K562 (cell line): ENCODE measurements at places on chromosomes 12 and 14.

- DNase-seq, result no peak
Measured at GRCh38 chr14:91843437-91843836, 23.9 kb downstream of the TC2N start.

- no peak for DNase-seq
Measured at GRCh38 chr14:23076785-23077408, 18.0 kb downstream of the ACIN1 start.

- peak; percentile 86 for DNase-seq
Measured at GRCh38 chr12:52789637-52790426, 6.1 kb downstream of the KRT3 start.

DNA sequence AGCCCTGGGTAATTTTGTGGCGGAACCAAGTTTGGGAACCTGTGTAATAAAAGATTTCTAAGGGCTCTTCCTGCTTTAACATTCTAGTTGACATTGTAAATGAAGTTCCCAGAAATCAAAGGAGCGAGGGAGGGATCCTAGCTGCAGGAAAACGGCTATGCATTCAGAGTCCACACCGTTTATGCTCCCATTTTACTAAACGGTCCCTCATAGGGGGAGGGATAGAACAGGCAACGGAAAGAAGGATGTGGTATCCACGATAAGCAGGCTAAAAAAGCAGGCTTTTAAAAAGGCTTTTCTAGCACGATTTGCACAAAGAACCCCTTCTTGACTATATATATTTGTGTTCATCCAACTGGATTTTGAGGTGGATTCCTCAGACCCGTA lies 559 bp downstream of the SYNJ2BP start:
- no peak for DNase-seq

- peak; percentile 40 for DNase-seq
Measured at GRCh38 chr14:55580470-55581341, 699 bp downstream of the KTN1 start.

- DNase-seq, result no peak
Measured at GRCh38 chr14:100671386-100671901, 55.2 kb upstream of the DLK1 start.

GRCh38 chr12:108518716-108519496 lies 3.8 kb downstream of the FICD start:
- DNase-seq, result no peak

GRCh38 chr14:77055981-77056380 lies 27.5 kb upstream of the IRF2BPL start:
- no peak for DNase-seq

GRCh38 chr12:128205758-128206157 lies 61.2 kb upstream of the TMEM132C start:
- DNase-seq, result no peak

DNA sequence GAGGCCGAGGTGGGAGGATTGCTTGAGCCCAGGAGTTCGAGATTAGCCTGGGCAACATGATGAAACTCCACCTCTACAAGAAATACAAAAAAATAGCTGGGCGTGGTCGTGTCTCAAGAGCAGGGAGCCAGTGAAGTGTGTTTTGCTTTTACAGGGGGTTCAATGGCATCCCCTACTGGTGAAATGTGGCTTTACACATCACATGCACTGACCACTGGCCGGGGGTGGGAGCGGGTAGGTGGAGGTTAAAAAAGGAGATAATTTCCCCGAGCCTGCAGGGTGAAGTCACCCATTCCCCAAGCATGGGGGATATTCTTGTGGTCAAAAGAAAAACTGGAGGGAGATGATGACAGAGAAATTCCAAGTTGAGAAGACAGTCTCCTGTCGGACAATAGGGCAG lies 63.6 kb upstream of the PWP1 start:
- DNase-seq, result peak; percentile 65

DNA sequence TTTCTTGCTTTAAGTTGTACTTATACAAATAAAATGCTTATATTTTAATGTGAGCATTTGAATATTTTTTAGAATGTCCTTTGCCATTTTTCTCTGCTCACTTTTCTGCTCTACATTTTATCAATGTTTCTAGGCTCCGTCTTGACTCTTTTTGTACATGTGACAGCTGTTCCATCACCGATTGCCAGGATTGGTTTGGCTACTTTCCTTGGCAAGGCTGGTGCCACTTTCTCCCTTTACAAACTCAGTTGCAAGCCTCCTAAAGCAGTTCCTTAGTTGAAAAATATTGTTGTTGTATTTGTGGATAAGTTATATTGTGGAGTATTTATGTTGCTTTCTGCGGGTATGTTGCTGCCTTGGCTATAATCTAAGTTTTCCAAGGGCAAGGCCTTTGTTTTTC lies 63.4 kb downstream of the DACT1 start:
- DNase-seq, result no peak

- DNase-seq, result no peak
Measured at GRCh38 chr12:5499566-5500330, 67.8 kb downstream of the NTF3 start.

DNA sequence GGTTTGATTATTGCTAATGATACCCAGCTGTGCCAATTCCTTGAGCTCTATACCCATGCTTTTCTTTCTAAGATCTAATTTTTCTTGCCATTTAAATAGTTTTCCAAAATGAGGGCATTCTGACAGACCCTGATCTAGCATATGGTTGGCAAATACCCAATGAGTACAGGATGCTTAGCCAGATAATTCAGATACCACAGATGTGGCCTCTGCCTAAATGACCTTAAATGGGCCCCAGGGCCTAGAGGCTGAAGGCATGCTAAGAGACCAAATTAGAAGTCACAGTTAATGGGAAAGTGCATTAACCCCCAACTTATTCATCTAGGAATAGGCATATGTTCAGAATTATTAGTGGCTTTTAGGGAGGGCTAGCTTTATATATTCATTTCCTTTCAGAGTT lies 122.3 kb upstream of the CNOT2 start:
- no peak for DNase-seq

GRCh38 chr14:69710378-69710777 lies 56.6 kb upstream of the SRSF5 start:
- DNase-seq, result no peak

GRCh38 chr12:57229046-57229633 lies 371 bp upstream of the SHMT2 start:
- DNase-seq, result no peak

DNA sequence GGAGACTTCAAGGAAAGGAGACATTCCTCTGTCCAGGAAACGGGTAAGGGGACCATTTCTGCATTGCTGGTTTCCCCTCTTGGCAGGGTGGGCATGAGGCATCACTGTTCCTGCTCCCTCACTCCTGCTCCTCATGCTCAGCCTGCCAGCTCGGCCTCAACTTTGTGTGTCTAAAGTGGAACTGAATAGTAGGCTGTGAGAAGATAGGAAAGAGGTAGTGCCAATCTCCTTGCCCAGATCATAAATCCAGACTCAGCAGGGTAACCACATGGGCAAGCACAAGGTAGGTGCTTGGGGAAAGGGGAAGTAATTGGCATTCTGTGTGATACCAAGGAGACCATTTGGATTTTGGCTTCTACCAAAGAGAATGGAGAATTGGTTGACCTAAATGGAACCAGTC lies 2.6 kb downstream of the LTB4R start:
- no peak for DNase-seq

GRCh38 chr12:58655375-58655774 lies 264.9 kb downstream of the LRIG3 start:
- DNase-seq, result no peak

- no peak for DNase-seq
Measured at GRCh38 chr14:92577321-92577742, 63.8 kb downstream of the RIN3 start.

DNA sequence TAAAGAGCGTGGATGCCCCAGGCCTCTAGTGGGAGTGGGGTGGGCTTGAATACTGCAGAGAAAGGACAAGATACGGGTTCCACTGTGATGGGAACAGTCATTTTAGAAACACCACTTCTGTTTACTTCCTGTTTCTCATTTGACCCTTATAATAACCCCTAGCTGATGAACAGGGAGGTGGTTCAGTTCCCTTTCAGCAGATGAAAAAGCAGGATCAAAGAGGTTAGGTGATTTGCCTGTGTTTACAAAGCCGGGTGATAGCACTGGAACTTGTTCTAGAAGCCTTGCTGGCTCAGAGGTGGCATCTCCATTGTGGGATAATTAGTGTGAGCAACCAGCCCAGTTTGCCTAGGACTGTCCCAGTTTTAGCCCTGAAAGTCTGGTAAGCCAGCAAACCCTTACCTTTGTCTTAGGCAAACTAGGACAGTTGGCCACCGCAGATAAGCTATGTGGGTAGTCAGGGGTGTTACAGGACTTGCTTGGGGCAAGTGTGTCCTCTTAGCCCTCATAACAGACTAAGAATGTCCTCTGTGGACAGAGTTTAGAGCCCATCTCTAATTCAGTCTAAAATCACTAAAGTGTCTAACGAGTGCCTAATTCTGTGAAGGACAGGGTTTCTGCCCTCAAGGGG lies 7.5 kb upstream of the LRP1-AS start:
- no peak for DNase-seq

- no peak for DNase-seq
Measured at GRCh38 chr12:124100572-124101178, 127.7 kb downstream of the ZNF664 start.

DNA sequence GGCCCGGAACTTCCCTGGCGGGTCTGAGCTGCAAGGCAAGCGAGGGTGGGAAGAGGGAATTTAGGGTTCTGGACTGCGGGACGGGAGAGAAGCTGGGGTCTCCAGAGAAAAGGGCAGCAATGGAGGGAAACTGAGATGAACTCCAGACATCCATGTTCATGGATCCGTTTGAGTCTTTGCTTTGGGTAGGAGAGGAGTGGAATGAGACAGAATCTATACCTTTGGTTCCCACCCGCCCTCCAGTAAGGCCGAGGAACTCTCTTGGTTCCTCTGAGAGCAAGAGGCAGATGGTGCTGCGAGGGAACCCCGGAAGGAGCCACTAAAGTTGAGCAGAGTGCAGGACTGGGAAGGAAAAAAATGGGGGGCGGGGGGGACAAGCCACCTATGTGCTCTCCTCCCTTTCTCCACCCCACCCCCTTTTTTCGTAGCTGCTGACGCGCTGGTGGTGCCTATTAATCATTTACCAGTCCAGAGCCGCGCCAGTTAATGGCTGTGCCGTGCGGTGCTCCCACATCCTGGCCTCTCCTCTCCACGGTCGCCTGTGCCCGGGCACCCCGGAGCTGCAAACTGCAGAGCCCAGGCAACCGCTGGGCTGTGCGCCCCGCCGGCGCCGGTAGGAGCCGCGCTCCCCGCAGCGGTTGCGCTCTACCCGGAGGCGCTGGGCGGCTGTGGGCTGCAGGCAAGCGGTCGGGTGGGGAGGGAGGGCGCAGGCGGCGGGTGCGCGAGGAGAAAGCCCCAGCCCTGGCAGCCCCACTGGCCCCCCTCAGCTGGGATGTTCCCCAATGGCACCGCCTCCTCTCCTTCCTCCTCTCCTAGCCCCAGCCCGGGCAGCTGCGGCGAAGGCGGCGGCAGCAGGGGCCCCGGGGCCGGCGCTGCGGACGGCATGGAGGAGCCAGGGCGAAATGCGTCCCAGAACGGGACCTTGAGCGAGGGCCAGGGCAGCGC lies 1.2 kb downstream of the SSTR1 start:
- DNase-seq, result no peak

DNA sequence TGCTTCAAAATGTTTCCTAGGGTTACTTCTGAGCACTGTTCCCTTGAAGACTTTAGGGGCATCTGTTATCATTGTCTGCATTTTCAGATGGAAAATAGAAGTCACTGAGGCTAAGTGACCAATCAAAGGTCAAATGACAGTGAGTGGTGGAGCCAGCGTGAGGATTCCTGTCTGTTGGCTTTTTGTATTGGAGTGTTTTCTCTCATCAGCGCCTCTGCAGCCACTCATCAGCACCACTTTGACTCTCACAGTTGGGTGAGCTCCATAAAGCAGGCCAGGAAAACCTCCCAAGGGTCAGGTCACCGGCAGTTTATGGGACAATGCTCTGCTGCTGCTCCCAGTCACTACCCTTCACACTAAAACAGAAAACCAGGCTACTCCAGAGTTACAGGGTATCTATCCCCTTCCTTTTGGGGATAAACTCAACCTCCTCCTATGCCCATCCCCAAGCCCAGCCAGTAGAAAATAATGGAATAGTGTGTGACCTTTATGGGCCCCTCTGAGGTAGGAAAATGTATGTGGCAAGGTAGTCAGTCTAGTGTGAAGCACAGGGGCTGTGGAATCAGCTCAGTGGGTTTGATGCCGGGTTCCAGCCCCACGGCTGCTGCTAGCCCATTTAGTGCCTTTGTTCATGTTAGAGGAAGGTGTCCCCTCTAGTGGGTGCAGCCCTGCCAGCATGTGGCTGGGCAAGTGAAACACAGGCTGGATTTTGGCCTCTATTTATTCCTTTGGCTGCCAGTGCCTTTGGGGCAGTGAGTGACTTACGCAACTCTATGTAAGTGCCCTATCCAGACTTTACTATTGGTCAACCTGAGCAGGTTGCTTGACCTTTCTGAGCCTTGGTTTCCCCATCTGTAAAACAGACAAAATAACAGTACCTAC lies 133.8 kb upstream of the CPM start:
- no peak for DNase-seq

- DNase-seq, result no peak
Measured at GRCh38 chr14:68016255-68016914, 196.8 kb downstream of the RAD51B start.

DNA sequence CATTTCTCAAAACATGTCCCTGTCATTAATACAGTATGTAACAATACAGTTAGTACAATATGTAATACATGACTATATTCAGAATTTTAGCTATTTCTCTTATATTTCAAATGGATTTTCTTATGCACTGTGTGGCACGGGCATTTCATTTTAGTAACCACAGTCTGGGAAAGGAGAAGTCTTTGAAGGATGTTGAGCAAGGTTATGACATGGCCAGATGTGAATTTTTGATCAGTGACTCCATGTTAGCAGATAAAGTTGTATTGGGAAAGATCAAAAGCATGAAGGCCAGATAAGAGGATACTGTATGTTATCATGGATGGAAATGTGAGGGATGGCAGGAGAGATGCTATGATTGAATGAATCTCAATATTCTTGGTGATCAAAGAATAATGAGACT lies 285.2 kb downstream of the NAV3 start:
- no peak for DNase-seq

- DNase-seq, result no peak
Measured at GRCh38 chr14:24725311-24725710, 91.3 kb upstream of the GZMB start.

DNA sequence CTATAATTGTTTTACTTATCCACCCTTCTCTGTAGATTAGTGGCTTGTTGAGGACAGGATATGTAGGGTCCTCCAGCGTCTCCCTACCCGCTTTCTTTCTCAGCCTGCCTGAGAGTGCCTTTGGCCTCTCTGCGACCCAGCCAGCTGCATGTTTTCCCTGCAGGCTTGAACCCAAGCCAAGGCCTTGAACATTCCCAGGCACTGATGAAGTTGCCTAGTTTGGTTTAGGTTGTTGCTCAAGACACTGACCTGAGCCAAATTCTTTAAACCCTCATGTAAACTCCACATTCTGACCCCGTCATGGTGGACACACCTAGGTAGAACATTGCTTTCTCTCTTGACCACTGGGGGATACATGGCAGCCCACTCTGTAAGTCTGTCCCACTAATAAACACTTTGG lies 33.4 kb upstream of the TXNRD1 start:
- no peak for DNase-seq

DNA sequence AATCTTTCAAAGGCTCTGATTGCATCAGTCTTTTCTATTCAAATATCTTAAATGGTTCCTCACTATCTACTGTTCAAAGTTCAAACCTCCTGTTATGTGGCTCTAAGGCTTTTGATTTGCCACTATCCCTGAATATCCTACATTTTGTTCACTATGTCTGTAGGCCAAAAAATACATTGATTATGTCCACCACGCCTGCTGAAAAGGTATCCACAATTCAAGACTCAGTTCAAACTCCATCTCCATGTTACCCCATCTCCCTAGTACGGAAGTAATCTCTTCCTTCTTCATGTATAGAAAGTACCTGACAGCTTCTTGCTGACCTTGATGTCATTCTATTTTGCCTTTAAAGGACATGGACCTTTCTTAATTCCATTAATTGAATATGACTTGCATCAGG lies 24.8 kb downstream of the TAOK3 start:
- DNase-seq, result no peak

- no peak for DNase-seq
Measured at GRCh38 chr12:20792971-20793370, 17.5 kb upstream of the SLCO1B3 start.
